Stimulated activated CD8-positive, alpha-beta memory T cell treated with anti-CD3 and anti-CD28 coated beads, Interleukin-15, amount 100 ng/mL, for 48 hours (primary cell): ENCODE measurements at places on chromosomes 12 and 14.

GRCh38 chr12:127162307-127162706, 1104.7 kb upstream of the TMEM132C start:
- no peak for DNase-seq

GRCh38 chr14:100278702-100279101, 27.5 kb downstream of the SLC25A29 start:
- DNase-seq = no peak

DNA sequence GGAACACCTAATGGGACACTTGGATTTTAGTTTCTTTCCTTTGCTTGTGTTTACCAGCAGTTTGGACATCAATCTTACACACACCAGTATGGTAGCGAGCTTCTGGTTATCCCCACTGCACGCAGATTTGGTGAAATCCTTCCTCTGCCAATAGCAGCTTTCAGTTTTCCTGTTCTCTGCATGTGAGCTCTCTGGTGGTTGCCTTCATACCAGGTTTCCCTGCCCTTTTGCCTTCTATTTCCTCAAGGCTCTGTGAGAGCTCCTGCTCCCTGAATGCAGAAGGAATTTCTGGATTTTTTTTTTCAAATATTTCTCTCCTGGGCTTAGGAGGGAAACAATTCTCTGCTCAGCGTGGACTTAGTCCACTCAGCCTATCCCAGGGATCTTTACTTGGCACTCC, 93.0 kb upstream of the CCDC91 start:
- DNase-seq = no peak

- DNase-seq = no peak
Measured at GRCh38 chr12:111715279-111715678, 29.4 kb downstream of the ACAD10 start.

- DNase-seq = no peak
Measured at GRCh38 chr14:29271669-29272068, 505.1 kb downstream of the FOXG1 start.

DNA sequence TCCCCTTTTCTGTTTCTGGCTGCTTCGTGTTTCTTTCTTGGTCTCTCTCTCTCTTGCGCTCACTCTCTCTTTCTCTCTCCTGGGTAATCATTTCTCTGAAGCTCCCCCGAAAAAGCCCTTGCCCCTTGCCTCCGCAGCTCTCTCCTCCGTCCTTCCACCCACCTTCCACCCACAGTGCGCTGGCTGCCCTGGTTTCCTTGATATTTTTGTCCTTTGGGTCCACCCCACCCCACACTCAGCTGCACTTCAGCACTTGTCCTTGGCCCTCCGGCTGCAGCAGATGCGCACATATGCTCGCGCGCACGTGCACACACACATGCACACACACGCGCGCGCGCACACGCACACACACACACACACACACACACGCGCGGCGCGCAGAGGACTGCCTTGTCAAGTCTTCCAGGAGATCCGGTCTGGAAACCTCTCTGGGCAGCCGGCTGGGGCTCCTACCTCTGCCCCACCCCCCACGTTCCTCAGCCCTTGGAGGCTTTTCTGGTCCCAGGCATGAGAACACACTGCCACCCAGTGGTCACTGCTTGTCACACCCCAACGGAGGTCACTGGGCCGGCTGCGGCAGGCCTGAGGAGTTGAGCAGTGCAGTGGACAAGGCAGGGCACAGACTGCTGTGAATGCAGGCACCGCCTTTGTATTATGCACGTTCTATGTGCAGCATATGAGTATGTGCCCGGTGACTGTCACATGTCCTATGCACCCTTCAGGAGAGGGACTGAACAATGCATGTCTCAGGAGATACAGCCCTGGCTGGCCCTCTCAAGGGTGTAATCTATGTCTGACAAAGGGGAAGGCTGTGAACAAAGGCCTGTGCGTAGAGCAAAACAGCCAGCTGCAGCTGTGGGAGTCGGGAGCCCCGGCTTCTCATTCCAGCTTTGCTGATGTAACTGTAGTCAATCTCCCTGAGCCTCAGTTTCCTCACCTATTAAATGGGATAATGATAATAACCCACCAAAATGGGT, 6.5 kb downstream of the LAG3 start:
- peak; percentile 78 for DNase-seq

DNA sequence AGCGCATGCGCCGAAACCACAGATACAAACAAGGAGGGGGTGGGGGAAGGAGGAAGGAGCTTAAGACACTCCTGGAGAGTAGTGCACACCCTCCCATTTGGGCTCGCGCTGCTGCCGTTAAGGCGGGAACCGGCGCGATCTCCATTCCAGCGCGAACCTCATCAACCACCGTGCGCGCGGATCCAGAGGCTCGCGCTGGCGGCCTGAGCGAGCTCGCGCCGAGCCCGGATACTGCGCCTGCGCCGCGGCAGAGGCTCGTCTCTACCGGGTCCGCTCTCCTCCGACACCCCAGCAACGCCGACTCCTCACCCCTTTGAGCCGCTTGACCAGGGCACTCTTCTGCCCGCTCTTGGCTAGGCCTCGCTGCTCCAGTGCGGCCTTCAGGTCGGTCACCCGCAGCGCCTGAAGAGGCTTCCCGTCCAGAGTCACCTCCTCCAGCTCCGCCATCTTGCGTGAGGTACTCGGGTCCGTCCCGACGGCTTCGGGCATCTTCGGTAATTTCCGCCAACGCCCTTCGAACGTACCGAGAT, at the start of gene ACIN1:
Gene ACIN1 (minus strand): TSS at position 471 of the 530 bp plus-strand sequence. CDS start 24 bp downstream, at position 447.
- no peak for DNase-seq

DNA sequence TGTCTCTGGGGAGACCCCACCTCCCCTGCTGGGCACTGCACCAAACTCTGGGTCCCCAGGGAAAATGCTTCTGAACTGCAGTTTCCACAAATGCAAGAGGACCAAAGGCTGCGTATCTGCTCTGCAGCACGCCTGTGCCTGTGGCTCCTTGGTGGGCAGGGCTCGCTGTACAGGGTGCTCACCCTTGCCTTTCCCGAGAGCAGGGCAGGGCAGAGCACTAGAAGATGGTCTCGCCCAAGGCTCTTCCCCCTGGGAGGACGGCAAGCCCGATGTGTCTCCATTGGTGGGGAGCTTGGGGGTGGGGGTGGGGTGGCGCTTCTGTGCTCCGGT, 175.3 kb upstream of the RTL1 start:
- no peak for DNase-seq

DNA sequence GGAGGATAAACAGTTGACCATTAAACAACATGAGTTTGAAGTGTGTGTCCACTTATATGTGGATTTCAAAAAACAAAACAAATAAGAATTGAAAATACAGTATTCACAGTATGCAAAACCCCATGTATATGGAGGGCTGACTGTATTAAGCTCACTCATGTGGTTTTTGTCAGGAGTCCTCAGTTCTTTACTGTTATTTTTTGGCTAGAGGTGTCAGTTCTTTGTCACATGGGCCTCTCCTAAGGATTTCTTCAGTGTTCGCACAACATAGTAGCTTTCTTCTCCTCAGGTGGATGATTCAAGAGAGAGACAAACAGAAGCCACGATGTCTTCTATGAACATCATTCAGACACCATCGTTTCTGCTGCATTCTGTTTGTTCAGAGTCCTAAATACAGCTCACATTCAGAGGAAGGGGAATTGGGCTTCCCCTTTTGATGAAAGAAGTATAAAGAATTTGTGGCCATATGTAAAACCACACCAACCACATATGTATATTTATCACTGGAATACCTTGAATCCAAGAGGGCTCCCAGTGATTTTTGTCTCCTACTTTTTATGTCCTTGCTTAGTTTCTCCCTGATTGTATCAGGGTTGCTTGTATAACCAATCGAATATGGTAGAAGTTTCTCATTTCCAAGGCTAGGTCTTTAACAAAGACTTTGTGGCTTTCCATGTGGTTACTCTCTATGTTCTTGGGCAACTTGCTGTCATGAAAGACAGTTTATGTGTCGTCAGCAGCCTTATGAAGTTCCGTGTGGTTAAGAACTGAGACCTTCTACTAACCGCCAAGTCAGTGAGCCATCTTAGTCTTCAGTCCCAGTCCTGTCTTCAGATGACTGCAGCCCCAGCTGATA, 18.9 kb downstream of the MNAT1 start:
- DNase-seq = peak; percentile 33

GRCh38 chr12:132046561-132046960, 96.8 kb downstream of the EP400 start:
- DNase-seq = no peak

GRCh38 chr14:105351920-105352851, 37.6 kb downstream of the PACS2 start:
- DNase-seq = peak; percentile 72

DNA sequence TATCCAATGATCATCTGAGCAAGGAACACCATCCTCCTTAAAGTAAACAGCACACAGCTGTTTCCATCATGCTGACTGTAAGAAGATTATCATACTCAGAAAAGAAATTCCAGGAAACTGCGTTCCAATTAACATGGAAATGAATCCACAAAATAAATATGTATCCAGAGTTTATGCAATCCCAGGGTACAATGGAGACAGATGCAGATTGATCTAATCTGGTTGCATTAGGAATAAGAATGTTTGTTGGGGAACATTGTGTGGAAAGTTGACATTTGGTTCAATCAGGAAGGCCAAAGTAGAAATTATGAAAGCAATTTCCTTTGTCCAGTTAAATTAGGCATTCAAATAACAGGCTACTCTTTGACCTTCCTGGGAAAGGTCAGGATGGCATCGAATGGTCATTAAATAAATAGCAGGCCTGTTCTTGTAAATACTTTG, 236.9 kb upstream of the AMIGO2 start:
- no peak for DNase-seq

DNA sequence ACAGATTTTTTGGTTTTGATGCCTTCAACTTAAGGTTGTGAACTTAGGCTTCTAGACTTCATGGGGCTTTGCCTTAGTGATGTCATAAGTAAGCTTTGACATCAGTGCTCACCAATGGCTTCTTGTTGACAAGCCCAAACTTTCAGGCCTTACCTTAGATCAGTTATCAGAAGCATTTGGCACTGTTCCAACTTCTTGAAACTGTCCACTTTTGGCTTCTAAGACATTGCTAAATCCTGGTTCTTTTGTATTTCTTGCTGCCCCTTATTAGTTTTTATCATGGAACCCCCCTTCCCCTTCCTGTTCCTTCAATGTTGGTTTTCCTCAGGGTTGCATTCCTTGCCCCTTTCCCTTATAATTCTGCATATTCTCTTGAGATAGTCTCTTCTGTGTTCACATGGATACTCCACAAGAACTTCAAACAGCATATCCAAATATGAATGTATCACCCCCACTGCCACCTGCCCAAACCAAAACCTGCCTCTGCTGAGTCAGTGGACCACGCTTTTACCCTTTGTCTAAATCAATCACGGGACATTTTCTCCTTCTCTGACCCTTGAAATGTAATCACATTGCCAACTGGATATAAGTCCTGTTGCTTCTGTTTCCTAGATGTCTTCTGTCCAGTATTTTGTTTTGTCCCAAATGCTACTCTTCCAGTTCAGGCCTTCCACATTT, 7.9 kb downstream of the PFKM start:
- no peak for DNase-seq

GRCh38 chr14:68131907-68132306, 312.3 kb downstream of the RAD51B start:
- DNase-seq = no peak

DNA sequence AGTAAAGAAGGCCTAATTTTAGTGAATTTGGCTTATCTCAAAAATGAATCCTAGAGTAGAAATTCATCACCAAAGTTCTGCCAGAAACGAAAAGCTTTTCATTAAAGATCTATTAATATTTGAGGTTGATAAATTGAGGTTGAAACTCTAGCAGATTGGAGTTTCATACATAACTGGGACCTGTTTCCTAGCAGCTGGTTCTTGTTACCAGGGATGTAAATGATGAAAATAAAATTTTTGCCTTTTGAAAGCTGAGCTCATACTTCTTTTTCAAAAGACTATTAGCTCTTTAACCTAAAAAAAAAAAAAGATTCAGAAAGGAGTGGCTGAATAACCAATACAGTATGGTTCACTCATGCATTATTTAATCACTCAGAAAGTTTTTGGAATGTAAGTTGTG, 98.3 kb downstream of the PTGER2 start:
- no peak for DNase-seq

GRCh38 chr12:117273091-117273490, 82.8 kb upstream of the FBXO21 start:
- no peak for DNase-seq

DNA sequence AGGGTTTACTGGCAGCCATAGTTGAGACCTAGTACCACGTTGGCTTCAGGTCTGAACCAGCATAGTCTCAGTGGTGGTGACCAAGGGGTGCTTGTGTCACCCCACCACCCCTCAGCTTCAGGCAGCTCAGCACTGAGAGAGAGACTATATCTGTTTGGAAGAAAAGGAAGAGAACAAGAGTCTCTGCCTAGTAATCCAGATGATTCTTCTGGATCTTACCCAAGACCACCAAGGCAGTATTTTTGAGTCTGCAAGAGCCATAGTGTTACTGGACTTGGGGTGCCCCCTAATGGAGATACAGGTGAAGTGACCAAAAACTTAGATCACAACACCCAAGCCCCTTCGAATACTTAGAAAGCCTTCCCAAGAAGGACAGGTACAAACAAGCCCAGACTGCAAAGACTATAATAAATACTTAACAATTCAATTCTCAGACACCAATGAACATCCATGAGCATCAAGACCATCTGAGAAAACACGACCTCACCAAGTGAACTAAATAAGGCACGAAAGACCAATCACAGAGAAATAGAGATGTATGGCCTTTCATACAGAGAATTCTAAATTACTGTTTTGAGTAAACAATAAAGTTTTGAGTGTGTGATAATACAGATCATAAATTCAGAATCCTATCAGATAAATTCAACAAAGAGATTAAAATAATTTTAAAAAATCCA, 107.0 kb downstream of the HELB start:
- DNase-seq = no peak

- no peak for DNase-seq
Measured at GRCh38 chr12:130184404-130185090, 22.3 kb downstream of the FZD10 start.

- DNase-seq = no peak
Measured at GRCh38 chr12:52190860-52191729, 719 bp downstream of the KRT80 start.

DNA sequence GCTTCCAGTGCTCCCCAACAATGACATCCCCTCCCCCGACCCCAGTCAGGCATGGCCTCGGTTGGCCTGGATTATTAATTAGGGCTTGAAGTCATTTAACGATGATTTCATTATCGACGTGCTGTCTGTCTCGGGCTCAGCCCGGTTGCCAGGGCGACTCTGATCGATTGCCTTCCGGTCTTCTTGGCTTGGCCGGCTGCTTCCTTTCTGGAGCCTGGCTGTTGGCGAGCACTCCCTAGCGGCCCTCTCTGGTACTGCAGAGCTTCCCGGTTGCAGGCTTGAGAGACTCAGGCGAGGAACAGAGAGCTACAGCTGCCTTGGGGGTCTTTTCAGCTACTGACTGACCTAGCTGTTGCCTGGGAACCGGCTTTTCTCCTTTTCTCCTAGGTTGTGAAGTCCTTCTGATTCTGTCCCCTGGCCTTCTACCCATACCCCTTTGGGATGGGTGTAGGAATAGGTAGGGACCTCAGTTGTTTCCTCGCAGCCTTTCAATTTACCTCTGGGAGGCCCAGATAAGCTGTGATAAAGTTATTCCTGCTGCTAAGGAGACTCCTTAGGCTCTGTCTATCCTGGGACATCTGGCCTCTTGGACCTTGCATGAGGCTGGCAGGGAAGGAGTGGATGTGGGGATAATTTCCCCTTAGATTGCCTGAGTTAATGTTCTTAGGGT, 5.5 kb upstream of the CISTR start:
- peak; percentile 76 for DNase-seq

- DNase-seq = no peak
Measured at GRCh38 chr14:94356379-94357056, 31.9 kb downstream of the SERPINA1 start.
